ENCODE measurements at places on chromosomes 2 and 18.
A peak's percentile ranks its signal among the peaks of the same experiment; 100 is the strongest.

- DNase-seq, result no peak
Observed at GRCh38 chr18:154151-154550, 4.2 kb upstream of the USP14 start.

- no peak for DNase-seq
Observed at GRCh38 chr2:123597988-123598387, 427.1 kb upstream of the CNTNAP5 start.

- no peak for DNase-seq
Observed at GRCh38 chr18:31658670-31659575, 25.5 kb downstream of the B4GALT6 start.

DNA sequence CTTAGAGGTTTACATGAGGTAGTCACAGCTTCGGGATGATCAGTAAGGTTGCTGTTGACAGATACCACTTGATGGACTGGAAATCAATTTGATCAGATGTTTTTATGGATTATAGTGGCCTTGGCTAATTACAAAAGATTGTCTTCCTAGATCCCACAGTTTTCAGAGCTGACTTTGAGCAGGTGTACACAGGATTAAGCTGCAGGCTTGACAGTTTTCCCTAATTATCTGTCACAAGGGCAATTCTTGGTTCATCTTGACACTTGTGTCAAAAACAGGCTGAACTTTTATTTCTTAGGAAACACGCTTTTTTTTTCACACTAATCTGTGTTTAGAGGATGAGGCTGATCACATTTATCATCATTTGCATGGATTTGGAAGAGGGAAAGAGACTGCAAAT, 824.0 kb upstream of the PIK3C3 start:
- no peak for DNase-seq

DNA sequence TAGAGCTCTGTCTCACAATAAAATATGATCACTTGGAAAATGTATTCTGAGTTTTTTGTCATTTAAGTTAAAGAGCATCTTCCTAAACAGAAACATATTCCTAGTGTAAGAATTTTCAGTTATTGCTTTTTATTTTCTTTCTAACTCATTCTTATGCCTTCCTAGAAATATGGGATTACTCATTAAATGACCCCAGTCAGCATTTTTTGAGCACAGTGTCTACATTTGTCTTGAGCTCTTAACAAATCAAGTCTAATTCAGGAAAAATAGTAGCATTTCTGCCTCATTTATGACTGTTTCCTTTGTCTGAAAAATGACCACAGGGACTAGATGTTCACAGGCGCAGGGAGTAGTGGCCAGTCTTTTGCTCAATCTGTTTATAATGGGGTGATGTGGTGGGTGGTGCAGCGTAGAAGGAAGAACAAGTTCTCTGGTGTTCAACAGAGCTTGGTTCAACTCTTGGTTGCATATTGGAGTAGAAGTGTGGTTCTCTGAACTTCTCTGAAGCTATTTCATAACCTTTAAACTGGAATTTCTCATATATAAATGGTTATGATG, 267.1 kb downstream of the CYRIA start:
- DNase-seq, result no peak

DNA sequence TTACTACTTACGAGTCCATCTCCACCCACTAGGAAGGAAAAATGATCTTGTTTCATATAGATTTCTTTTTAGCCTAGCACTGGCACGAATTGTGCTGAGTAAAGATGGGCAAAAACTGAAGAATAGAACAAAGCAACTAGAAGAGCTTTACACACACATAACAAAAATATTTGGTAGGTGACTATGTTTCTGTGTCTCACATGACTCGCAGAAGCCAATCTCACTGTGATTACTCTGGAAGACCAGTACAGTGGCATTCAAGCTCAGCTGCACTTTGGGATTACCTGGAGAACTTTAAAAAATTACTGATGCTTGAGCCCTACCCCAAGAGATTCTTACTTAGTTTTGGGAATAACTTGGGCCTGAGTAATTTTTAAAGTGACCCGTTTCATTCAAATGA, 378.7 kb downstream of the METTL4 start:
- DNase-seq, result no peak

DNA sequence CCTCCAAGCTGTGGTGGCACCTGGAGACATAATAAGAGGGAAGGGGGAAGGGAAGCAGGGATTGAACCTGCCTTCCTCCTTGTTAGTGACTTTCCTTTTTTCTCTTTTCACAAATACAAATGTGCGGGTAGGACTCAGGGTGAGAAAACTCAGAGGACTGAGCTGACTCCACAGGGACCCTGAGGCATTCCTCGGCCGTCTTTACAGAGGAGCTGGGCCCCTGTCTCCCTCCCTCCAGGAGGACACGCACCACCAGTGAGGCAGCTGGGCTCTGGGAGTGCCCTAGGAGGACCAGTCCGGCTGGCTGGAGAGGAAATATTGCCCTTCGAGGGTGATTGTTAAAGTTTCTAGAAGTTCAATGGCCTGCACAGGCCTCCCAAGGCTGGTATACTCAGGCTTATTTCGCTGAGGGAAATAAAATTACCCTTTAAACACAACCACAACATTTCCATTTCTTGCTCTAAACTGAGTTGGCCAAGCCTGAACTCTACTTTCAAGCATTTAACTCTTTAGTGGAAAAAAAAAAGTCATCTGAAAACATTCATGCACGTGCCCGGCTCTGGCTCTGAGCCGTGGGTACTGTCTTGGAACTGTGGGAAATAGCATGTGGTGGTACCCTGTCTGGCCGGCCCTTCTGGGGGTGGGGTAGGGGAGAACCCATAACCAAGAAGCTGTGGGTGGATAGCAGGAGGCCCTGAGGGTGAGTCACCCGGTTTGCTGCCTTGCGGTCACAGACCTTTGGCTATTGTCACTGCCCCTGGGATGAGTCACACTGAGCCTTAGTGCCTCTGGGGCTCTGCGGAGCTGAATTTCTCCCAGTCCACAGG, 116.0 kb downstream of the COPS8 start:
- DNase-seq, result peak; percentile 32

DNA sequence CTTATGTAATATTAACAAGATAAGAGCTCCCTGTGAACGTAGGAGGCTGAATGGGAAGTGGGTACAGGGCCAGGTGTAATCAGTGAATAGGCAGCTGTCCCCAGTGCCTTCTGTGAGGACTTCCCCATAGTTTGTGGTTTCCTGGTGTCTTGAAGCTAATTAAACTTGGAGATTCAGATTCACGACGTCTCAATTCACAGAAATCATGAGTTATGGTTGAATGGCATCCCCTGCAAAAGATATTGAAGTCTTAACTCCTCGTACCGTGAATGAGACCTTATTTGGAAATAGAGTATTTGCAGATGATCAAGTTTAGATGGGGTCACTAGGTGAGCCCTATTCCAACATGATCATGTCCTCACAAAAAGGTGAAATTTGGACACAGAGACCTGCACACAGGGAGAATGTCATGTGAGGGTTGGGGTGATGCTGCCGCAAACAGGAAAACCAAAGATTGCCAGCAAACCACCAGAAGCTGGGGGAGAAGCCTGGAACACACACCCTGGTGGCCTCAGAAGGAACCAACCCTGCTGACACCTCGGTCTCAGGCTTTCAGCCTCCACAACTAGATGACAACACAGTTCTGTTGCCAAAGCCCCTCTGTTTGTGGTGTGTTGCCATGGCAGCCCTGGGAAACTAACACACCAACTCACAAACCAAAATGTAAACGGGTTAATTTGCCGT, 13.2 kb downstream of the ARL4C start:
- peak; percentile 26 for DNase-seq

DNA sequence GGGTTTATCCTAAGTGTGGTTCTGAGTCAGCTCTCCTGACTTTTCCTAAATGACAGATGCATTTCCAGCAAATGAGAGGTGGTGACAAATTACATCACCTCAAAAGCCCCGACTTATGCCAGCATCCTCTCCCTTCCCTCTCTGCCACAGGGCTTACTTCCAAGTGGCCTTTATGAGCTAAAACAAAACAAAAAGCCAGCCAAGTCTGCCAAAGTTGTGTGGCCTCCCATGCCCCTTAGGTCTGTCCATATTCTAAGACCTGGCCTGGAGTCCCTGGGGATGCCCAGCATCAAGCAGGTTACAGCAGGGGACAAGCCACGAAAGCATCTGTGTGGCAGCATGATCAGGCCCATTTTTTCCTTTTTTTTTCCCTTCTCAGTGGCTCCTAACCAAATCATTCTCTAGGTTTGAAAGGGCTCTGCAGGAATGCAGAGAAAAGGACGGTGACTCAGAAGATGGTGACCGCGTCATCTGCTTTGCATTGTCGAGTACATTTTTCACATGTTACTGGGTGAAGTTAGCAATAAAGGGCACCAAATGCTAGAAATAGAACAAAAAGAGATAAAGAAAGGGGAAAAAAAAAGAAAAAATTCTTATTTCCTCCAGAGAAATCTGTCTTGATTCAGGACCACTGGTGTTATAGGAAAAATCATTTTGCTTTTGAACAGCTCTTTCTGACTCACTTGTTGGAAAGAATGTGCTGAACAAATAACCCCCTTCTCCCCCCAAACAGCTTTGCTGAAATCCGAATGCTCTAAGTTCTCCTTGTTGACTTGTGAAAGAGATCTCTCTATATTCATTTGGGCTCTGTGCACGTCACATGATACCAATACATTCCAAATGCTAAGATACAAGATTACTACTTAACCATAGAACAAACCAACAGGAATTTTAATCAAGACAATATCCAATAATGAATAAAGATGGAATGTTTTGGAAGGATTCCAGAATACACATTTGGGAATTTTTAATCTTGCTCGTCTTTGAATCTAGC, 178.7 kb downstream of the EN1 start:
- no peak for DNase-seq

DNA sequence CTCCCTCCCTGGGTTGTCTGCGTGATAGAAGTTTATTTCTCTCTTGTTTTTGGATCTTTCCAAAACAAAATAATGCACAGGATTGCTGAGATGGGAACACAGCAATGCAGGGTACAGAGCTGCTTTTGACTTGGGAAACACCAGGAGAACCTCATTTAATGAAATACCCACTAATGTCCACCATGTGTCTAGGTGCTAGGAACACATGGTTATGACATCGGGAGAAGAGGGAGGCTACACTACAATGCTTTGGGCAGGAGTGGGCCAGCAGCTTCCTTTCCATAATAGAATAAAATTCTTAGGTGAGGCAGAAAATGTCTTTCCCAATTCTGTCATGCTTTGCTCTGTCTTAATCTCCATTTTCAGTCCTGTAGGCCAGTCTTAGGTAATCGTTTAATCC, 29.2 kb upstream of the KCNF1 start:
- no peak for DNase-seq

GRCh38 chr2:227597998-227598397, 695 bp upstream of the SCYGR2 start:
- no peak for DNase-seq

DNA sequence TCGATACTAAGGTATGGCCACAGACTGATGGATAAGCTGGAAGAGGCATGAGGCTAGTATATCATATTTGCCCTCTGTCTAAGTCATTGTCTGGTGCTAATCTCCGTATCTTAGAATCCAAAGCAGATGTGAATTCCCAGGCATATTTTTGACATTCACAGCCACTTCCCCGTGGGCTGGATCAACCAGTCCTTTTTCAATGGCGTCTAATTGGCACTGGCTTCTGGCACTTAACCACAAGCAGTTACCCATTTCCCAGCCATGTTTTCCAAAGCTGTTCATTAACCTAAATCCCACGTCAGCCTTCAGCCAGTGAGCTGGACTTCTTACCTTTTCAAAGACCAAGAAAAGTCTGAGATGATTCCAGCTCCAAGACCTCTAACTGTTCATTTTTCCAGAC, 20.7 kb upstream of the ZNF407 start:
- no peak for DNase-seq

DNA sequence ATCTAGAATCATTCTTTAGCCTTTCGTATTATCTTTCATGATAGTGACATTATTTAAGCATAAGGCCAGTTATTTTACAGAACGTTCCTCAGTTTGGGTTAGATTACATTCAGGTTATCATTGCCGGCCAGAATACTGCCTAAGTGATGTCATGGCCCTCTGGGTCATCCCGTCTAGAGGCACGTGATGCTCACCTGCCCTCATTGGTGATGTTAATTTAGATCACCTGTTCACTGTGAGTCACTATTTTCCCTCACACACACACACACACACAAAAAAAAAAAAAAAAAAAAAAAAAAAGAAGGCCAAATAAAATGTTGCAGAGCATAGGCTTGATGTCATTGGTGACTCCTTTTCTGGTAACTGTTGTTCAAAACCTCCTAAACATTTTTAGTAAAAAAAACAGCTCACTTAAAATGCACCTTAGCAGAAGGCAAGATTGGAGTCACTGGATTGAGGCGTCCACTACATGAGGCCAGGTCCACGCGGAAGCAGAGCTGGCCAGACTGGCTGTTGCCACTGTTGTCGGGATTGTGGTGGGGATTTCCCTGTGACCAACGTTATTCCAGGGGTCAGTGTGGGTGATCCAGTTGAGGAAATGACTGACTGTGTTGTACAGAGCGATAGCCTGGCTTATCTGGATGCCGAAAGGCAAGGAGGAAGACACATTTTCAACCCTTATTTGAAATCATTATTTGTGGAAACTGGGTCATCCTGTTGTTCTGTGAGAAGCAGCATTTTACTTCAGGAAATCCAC, 52.1 kb upstream of the CNGA3 start:
- DNase-seq, result no peak

GRCh38 chr2:232516551-232516950, 3.6 kb upstream of the PRSS56 start:
- no peak for DNase-seq

GRCh38 chr18:12247946-12248345, 6.2 kb upstream of the CIDEA start:
- DNase-seq, result no peak

DNA sequence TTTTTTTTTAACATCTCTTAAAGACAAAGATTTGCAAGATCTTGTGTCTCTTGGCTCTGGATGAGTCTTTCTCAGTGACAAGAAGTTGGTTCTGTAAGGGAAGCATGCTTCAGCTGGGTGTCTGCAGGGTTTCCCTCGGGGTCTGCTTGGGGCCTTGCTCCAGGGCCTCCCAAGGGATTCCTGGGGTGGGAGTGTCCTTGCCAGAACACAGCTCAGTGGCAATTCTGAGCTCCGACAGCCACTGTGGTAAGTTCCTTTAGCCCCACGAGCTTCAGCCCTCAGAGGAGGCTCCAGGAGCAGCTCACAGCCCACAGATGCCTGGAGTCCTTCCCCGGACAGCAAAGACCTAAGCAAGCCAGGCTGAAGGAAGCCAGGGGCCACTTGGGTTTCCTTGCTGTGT, 52.4 kb downstream of the EMX1 start:
- DNase-seq, result no peak

GRCh38 chr2:143117225-143117624, 12.0 kb upstream of the ARHGAP15 start:
- DNase-seq, result no peak

- no peak for DNase-seq
Observed at GRCh38 chr2:113281910-113282746, 3.4 kb upstream of the PAX8 start.

GRCh38 chr18:49994410-49994809, 181.1 kb upstream of the ACAA2 start:
- DNase-seq, result no peak

GRCh38 chr2:218927876-218928275, 31.6 kb upstream of the CDK5R2 start:
- DNase-seq, result no peak

DNA sequence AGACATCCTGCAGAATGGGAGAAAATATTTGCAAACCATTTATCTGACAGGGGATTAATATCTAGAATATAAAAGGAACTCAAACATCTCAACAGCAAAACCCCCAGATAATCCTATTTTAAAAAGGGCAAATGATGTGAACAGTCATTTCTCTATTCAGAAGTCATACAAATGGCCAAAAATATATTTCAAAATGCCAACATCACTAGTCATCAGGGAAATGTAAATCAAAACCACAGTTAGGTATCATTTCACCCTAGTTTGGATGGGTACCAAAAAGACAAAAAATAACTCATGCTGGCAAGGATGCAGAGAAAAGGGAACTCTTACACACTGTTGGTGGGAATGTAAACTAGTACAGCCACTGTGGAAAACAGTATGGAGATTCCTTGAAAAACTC, 70.0 kb downstream of the TBR1 start:
- DNase-seq, result no peak
